NCI-H460 (cell line): ENCODE measurements at places on chromosomes 12 and 14.

DNA sequence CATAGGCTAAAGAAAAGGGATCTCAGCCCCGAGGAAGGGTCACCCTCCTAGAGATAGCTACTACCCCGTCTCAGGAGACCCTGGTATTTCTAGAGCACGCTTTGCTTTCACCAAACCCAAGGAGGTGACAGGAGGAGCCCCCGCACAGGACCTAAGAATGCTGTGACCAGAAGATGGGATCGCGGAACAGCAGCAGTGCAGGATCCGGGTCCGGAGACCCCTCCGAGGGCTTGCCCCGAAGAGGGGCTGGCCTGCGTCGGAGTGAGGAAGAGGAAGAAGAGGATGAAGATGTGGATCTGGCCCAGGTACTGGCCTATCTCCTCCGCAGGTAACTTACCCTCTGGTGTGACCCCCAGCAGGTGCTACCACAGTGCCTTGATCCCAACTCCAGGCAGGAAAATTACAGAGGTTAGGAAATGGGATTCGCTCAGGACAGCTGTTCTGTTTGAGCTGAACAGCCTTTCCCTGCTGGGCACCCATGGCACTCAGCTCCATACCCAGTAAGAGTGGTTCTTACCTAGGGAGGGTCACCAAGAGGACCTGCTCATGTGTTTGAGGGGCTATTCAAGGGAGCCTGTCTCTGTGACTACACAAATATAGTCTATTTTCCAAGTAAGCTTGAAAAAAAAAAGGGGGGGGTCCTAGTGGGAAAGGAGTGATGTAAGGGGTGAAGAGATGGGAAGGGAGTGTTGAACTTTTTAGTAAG, 826 bp upstream of the NRL start:
- no peak for DNase-seq

DNA sequence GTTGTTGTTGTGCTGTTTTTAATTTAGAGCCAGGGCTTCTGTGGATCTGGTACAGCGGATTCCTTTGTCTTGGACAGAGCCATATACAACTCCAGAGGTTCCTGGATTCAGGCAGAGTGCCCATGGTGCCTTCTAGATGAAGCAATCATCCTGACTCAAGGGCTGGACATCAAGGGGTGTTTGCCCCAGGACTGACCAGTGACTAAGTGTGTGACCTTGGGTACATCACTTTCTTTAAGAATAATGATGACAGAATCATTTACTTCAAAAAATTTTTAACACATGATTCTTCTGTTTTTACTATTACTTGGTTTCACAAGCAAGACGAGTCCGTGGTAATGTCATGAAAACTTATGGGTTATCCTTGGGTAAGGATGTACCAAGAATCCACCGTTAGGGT, 397.3 kb downstream of the ZFP36L1 start:
- no peak for DNase-seq

DNA sequence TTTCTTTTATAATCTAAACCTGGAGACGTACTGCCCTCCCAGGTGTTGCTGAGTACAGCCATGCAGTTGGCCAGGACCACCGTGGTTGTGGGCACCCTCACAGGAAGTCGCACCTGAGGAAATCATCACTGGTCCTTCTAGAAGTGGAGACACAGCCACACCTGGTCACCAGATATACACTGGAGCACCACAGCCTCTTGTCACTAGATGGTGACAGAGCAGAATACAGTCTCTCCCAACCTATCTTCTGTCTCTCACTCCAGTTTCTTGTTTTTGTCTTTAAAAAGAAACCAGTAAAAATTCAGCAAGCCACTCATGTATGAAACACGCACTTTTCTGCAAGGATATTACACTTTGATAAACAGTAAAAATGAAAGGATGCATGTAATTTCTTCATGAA, 43.1 kb upstream of the GPHB5 start:
- no peak for DNase-seq

DNA sequence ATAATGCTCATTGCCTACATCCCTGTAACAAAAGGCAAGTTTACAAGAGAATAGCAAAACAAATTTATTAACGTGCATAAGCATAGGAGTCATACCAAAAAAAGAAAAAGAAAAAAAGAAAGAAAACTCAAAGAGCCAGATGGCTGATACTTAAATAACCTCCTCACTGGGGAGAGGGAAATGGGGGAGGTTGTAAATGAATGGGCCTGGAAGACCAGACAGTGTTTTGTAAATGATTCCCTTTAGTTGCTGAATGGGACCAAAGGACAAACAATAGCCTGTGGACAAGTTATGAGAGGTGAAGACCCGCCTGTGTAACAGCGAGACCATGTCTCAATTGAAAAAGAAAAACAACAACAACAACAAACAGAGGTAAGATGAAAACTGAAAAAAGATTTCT, 35.3 kb downstream of the CAPS2 start:
- no peak for DNase-seq

DNA sequence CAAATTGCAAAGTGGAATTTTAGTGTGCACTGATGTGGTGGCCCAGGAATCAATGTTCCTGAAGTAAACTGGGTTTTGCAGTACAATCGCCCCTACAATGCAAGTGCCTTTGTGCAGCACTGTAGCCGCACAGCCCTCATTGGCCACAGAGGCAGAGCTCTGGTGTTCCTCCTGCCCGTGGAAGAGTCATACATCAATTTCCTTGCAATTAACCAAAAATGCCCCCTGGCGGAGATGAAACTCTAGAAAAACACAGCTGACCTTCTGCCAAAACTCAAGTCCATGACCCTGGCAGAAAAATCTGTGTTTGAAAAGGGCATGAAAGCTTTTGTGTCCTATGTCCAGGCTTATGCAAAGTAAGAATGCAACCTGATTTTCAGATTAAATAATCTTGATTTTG, 117.9 kb upstream of the PRB2 start:
- no peak for DNase-seq

DNA sequence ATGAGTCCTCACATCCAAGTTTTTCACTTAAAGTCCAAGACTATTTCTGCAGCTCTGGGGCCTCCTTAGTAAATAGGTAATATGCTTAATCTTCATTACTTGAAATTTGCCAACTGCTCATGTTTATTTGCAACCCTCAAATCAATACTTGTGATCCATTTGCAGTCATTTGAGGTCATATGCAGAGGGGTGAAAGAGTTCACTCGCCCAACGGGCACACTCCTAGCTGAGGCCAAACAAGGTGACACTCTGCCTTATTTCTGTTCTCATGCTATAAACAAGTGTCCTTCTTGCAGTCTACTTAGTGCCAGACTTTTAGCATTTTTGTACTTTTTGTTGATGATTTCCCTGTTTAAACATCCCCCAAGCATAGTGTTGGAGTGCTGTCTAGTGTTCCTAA, 409.9 kb downstream of the AEBP2 start:
- DNase-seq, result no peak

- no peak for DNase-seq
These were observed 13.2 kb downstream of the KCNH5 start for GRCh38 chr14:63032076-63032475.

DNA sequence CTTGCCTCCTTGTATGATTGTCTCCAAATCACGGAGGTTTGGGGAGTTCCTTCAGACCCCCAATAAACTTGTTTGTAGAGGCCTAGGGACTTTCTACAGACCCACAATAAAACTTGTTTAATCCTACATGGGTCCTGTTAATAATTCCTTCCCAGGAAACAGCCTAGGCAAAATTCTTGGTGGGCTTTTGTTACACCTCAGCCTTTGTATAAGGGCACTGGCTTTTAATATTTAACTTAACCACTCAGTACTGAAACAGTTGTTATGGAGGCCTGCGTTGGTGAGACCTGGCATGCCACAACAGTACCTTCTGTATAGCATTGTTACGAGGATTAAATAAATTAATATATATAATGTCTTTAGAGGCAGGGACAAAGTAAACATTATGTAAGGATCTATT, 32.7 kb upstream of the FAR2 start:
- DNase-seq, result no peak

GRCh38 chr14:105096206-105096875, 31.1 kb upstream of the GPR132 start:
- no peak for DNase-seq

GRCh38 chr12:785706-786105, 33.3 kb downstream of the WNK1 start:
- no peak for DNase-seq

- no peak for DNase-seq
These were observed 43.7 kb upstream of the ELK3 start for GRCh38 chr12:96150442-96150841.

DNA sequence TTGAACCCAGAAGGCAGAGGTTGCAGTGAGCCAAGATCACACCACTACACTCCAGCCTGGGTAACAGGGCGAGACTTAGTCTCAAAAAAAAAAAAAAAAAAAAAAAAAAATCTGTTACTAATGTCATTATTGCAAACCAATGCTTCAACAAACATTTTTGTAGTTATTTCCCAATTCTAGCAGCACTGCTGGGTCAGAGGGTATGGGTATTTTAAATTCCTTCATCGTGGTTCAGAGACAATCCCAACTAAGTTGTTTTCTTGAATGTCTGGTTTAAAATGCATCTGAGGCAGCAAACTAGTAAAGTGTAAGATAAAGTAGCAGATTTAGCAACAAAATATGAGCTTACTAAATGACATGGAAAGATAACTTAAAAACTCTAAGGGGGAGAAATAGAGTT, 65.6 kb downstream of the FERMT2 start:
- DNase-seq, result no peak
